ENCODE measurements at places on chromosomes 16 and 17. TPM values are rescaled to one million over a fixed set of nuclear protein-coding genes. Genes with fewer than 3 reads are reported as not detected.

Gene NPTX1
- 15.1 TPM for total RNA-seq

Gene SLC6A2
- 0.20 TPM for total RNA-seq

Gene HS3ST4
- total RNA-seq: 5.4 TPM

Gene KCNJ12
- total RNA-seq: 2.3 TPM

Gene UNC13D
- total RNA-seq: 13.1 TPM

Gene TAC4
- total RNA-seq: not detected

Gene KCNJ18
- total RNA-seq: not detected

Gene KRT23
- not detected for total RNA-seq

Gene KRTAP4-1
- not detected for total RNA-seq

Gene AOC2
- total RNA-seq: 9.8 TPM

DNA sequence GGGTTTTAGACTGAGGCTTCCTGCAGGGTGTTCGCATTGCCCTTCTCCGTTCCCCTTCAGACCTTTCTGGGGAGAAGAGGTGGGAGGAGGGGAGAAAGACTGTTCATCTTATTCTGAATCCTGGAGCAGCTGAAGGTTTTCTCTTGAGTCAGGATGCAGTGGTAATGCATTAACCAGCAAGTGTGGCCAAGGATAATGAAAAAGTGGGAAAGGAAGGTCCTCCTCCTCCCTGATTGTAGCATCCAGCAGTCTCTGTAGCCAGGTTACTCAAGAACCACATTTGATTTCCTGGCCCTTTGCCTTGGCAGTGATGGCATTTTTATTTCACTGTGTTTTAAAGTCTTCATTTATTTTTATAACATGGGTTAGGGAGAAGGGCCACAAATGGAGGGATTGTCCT is 59.1 kb downstream of the CYLD start:
- H3K4me3 ChIP-seq: no peak overlapping the region
- H3K27ac ChIP-seq: no peak overlapping the region
- H3K27me3 ChIP-seq: no peaks in the 10 kb centered on the region
- peaks cover 16% of the 10 kb centered on the region for H3K4me1 ChIP-seq

GRCh38 chr17:65627108-65627507 is 65.7 kb upstream of the AXIN2 start:
- no peak overlapping the region for H3K27ac ChIP-seq
- peaks cover 30% of the 10 kb centered on the region for H3K4me1 ChIP-seq
- peaks cover 5% of the 10 kb centered on the region for H3K36me3 ChIP-seq
- no peak overlapping the region for H3K4me3 ChIP-seq
- H3K27me3 ChIP-seq: no peaks in the 10 kb centered on the region

- no peak overlapping the region for H3K4me3 ChIP-seq
- H3K4me1 ChIP-seq: peaks cover 21% of the 10 kb centered on the region
- DNase-seq: peak; percentile 11
- no peaks in the 10 kb centered on the region for H3K27me3 ChIP-seq
- H3K36me3 ChIP-seq: no peaks in the 10 kb centered on the region
Measured at GRCh38 chr17:81993729-81994592, 16.5 kb downstream of the ASPSCR1 start.

- peak overlapping the region; percentile 46 for H3K27ac ChIP-seq
- peaks cover 15% of the 10 kb centered on the region for H3K4me1 ChIP-seq
- H3K36me3 ChIP-seq: peaks cover 55% of the 10 kb centered on the region
- H3K4me3 ChIP-seq: peak overlapping the region; percentile 99
- DNase-seq: no peak
Measured at GRCh38 chr16:75644240-75645012, 3.0 kb downstream of the KARS1 start.

- H3K36me3 ChIP-seq: peaks cover 20% of the 10 kb centered on the region
- H3K4me3 ChIP-seq: no peak overlapping the region
- H3K27ac ChIP-seq: no peak overlapping the region
- no peak for DNase-seq
Measured at GRCh38 chr16:10501016-10501607, 79.3 kb downstream of the EMP2 start.

DNA sequence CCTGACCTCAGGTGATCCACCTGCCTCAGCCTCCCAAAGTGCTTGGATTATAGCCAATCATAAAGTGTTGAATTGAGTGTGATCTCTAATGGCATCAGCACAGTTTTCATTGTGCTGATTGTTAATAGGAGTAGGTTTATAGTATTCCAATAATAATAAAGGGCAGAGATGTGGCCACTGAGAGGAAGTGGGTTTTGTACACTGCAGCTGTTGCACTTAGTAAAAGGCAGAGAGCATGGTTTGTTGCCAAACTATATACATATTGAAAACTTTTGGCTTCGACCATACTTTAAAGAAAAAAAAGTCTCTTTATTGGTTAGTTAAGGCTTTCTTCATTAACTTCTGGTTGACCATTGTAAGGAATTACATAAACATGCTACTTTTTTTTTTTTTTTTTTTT is 185.9 kb downstream of the CDK5R1 start:
- H3K4me3 ChIP-seq: no peak overlapping the region
- H3K4me1 ChIP-seq: peaks cover 4% of the 10 kb centered on the region
- no peaks in the 10 kb centered on the region for H3K27me3 ChIP-seq
- H3K27ac ChIP-seq: no peak overlapping the region
- DNase-seq: no peak

DNA sequence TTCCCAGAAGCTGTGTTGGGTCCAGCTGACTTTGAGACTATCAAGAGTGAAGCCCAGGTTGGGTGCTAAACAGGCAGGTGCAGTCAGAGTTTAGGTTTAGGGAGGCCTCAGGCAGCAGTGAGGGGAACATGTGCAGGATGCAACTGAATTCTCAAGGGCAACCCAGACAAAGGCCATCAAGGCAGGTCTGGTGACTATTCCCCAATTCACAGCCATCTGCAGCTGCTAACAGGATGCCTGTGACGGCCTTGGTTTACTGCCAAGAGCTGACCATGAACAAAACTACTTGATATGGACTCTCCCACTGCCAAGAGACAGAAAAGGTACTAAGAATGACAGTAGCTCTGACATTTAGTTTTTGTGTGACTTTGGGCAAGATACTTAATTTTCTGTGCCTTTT is 45.2 kb upstream of the BCAR1 start:
- peaks cover 59% of the 10 kb centered on the region for H3K36me3 ChIP-seq
- no peak overlapping the region for H3K27ac ChIP-seq
- no peak for DNase-seq
- H3K4me3 ChIP-seq: no peak overlapping the region
- H3K27me3 ChIP-seq: no peaks in the 10 kb centered on the region

GRCh38 chr17:61794792-61795191 is 68.5 kb downstream of the BRIP1 start:
- no peak overlapping the region for H3K4me3 ChIP-seq
- H3K4me1 ChIP-seq: no peaks in the 10 kb centered on the region
- peaks cover 20% of the 10 kb centered on the region for H3K36me3 ChIP-seq
- no peak for DNase-seq

DNA sequence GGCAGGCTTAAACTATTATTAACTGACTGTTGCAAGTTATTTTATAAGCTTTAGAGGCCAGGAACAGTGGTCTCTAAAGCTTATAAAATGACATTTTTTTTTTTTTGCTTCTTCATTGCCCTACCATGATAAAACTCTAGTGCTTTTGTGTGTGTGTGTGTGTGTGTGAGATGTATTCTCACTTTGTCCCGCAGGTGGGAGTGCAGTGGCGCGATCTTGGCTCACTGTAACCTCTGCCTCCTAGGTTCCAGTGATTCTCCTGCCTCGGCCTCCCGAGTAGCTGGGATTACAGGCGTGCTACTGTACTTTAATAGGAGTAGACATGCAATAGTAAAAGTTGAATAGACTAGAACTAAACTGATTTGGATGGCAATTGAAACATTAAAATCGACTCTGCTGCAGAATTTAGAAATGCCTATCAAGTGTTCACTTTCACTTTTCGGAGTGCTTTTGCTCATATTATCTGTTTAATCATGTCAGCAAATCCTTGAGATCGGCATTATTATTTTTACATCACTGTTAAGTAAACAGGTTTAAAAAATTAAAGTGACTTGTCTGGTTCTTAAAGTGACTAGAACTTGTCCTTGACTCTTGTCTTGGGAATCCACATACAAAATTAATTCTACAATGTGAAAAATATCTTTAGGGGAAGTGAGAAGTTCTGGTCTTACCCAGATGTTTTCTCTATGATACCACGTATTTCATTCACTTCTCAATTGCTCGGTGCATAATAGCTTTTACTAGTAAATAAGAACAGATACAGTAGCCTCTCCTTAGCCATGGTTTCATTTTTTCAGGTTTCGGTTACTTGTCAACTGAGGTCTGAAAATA is 8.4 kb upstream of the PCTP start:
- H3K4me3 ChIP-seq: no peak overlapping the region
- H3K4me1 ChIP-seq: no peaks in the 10 kb centered on the region
- no peak overlapping the region for H3K27ac ChIP-seq
- no peak for DNase-seq
- H3K36me3 ChIP-seq: no peaks in the 10 kb centered on the region

DNA sequence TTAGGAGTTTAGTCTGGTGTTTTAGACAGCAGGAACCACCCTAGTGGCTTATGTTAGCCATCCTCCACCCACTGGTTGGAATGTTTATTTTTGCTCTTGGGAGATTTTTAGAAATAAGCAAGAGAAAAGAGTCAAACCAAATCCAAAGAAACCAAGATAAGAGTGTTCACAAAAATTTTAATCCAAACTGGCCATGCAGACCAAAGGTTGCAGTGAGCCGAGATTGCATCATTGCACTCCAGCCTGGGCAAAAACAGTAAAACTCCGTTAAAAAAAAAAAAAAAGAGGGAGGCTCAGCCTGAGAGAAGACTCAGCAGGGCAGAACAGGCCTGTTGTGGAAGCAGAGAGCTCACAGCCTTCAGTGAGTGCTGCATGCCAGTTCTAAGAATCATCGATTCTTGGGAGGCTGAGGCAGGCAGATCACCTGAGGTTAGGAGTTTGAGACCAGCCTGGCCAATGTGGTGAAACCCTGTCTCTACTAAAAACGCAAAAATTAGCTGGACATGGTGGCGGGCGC is 12.2 kb upstream of the C16orf54 start:
- no peaks in the 10 kb centered on the region for H3K36me3 ChIP-seq
- H3K4me1 ChIP-seq: peaks cover 7% of the 10 kb centered on the region
- no peak overlapping the region for H3K27ac ChIP-seq
- no peak for DNase-seq

- H3K27me3 ChIP-seq: no peaks in the 10 kb centered on the region
- no peak overlapping the region for H3K4me3 ChIP-seq
- DNase-seq: no peak
- no peak overlapping the region for H3K27ac ChIP-seq
- peaks cover 5% of the 10 kb centered on the region for H3K4me1 ChIP-seq
Measured at GRCh38 chr16:72536723-72537435, 364.9 kb upstream of the PMFBP1 start.

DNA sequence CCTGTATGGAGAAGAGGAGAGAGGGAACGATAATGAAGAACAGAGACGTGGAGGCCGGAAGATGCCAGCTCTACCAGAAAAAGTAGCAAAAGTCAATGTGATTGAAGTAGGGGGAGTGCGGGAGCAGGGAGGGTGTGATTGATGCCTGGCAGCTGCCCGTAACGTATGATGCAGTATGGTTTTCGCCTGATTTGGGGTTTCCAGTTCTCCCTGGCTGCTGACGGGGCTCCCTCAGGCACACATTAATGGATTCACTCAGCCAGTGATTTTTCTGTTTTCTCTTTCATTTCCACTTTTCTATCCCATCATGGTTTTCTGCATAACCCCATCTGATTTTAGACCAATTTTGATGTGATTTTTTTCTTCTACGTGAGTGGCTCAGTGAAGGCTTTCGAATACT is 62.1 kb downstream of the PRKCA start:
- no peaks in the 10 kb centered on the region for H3K27me3 ChIP-seq
- no peak overlapping the region for H3K4me3 ChIP-seq

GRCh38 chr16:67036323-67036741 is 7.4 kb downstream of the CBFB start:
- no peaks in the 10 kb centered on the region for H3K27me3 ChIP-seq
- H3K4me1 ChIP-seq: peaks cover 14% of the 10 kb centered on the region
- DNase-seq: no peak
- no peak overlapping the region for H3K4me3 ChIP-seq
- peak overlapping the region; percentile 80 for H3K27ac ChIP-seq

GRCh38 chr17:38605411-38605840 is 326 bp downstream of the SRCIN1 start:
- no peak overlapping the region for H3K27ac ChIP-seq
- peaks cover 72% of the 10 kb centered on the region for H3K4me1 ChIP-seq
- no peaks in the 10 kb centered on the region for H3K36me3 ChIP-seq
- DNase-seq: peak; percentile 76

- no peaks in the 10 kb centered on the region for H3K36me3 ChIP-seq
- H3K27ac ChIP-seq: no peak overlapping the region
- H3K4me1 ChIP-seq: peaks cover 14% of the 10 kb centered on the region
- H3K4me3 ChIP-seq: no peak overlapping the region
- no peak for DNase-seq
- peaks cover 14% of the 10 kb centered on the region for H3K27me3 ChIP-seq
Measured at GRCh38 chr16:2833776-2834175, 3.7 kb downstream of the ZG16B start.

DNA sequence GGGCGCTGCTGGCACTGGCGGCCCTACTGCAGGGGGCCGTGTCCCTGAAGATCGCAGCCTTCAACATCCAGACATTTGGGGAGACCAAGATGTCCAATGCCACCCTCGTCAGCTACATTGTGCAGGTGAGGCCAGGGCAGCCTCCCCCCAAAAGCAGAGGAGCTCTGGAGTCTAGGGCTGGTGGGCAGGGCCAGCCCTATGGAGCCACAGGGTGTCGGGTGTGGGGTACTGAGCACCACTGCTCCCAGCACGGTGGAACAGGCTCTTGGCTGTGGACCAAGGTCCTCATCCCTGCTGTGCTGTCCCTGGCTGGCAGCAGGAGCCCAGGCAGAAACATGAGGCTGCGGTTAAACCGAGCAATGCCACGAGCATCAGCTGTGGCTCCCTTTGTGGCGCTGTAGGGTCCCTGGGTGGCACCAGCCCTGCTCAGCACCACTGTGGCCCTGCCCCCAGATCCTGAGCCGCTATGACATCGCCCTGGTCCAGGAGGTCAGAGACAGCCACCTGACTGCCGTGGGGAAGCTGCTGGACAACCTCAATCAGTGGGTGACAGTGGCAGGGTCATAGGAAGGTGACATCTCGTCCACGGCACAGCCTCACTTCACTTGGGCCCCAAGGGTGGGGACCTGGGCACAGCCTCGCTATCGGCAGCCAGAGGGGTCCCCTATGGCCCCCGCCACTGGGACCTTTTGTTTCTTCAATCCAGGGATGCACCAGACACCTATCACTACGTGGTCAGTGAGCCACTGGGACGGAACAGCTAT is 1.1 kb downstream of the DNASE1 start:
- H3K27me3 ChIP-seq: no peaks in the 10 kb centered on the region
- peak; percentile 8 for DNase-seq
- H3K4me3 ChIP-seq: no peak overlapping the region
- peaks cover 33% of the 10 kb centered on the region for H3K4me1 ChIP-seq
- H3K27ac ChIP-seq: peak overlapping the region; percentile 87

- H3K27ac ChIP-seq: peak overlapping the region; percentile 57
- no peak overlapping the region for H3K4me3 ChIP-seq
- H3K27me3 ChIP-seq: no peaks in the 10 kb centered on the region
- peaks cover 17% of the 10 kb centered on the region for H3K4me1 ChIP-seq
- peak; percentile 18 for DNase-seq
- peaks cover 8% of the 10 kb centered on the region for H3K36me3 ChIP-seq
Measured at GRCh38 chr17:13306310-13306962, 288.6 kb upstream of the ELAC2 start.

GRCh38 chr16:49661465-49662187 is 194.3 kb downstream of the ZNF423 start:
- no peaks in the 10 kb centered on the region for H3K27me3 ChIP-seq
- DNase-seq: no peak
- H3K36me3 ChIP-seq: no peaks in the 10 kb centered on the region
- H3K27ac ChIP-seq: peak overlapping the region; percentile 65
- no peak overlapping the region for H3K4me3 ChIP-seq

- no peaks in the 10 kb centered on the region for H3K27me3 ChIP-seq
- no peaks in the 10 kb centered on the region for H3K36me3 ChIP-seq
Measured at GRCh38 chr17:55895112-55895759, 144.4 kb downstream of the PCTP start.
